ENCODE measurements at places on chromosomes 11 and 22.

- DNase-seq, result no peak
Observed at GRCh38 chr11:61542024-61542461, 33.5 kb downstream of the LRRC10B start.

DNA sequence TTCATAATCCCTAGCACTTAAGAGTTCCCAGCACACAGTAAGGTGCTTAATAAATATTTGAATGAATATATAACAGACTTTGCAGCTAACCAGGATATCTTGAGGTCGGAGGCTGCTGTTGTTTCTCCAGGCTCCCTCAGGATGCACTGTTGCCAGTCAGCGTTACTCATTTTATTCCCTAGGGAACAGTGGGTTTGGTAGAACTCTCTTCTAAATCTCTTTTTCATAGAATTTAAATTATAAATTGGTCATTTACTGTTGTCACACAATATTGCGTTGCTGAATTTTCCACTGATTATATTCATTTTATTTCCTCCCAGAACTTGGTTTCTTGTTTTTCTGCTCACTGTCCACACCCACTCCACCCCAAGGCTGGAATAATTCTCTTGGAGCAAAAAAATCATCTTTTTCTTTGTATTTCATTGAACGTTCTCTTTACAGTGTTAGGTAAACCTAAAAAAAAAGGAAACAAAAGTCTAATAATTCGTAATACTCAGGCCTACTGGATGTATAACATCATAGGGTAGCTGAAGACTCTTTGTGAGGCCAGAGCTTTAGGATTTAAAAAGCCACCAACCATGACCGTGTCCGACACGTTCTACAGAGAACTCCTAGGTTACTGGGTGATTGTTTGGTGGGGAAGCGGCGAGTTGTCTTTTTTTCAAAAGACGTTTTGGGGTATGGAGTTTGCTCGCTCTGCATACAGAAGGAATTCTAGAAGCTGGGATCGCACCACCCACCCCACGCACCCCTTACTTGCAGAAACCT lies 766 bp upstream of the CAPRIN1 start:
- no peak for DNase-seq

DNA sequence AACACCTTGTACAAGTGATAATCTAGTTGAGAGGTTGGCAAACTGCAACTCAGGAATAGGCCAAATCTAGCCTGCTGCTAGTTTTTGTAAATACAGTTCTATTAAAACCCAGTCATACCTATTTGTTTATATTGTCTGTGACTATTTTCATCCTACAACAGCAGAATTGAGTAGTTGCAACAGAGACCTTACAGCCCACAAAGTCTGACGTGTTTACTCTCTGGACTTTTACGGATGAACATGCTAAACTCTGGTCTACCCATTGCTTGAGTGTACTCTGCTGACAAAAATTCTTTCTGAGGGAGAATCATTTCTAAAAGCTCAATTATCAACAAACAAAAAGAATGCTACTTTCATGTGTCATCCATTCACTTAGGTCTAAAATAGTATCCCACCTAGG lies 287.0 kb downstream of the DYNC2H1 start:
- DNase-seq, result no peak

- no peak for DNase-seq
Observed at GRCh38 chr11:65525546-65526480, 930 bp downstream of the SCYL1 start.

GRCh38 chr22:48845356-48845936 lies 982.2 kb downstream of the BRD1 start:
- DNase-seq, result no peak

DNA sequence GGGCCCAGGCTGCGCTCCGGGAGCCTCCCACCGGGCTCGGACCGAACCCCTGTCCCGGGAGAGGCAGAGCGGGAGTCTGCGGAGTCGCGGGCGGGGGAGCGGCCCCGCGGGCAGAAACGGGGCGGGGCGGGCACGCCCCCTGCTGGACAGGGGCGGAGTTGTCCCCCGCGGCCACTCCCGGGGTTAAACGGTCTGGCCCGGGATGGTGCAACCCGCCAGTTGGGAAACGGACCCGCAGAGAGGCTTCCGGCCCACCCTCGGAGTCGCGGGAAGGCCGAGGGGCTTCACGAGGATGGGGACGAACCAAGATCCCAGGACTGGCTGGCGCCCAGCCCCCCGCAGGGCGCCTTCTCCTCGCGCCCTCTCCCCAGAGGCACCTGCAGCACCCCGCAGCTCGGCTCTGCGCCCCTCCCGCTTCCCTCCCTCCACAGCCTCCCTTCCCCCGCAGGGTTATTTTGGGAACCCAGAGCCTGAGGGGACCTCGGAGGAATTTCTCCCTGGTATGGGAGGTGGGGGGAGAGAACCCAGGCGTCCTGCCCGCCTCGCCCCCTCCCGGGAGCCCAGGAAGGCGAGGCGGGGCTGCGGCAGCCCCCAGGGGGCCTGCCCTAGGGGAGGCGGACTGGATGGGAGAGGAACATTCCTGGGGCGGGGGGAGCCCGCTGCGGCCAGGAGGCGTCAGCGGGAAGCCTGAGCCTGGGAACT lies 902 bp downstream of the RASGRP2 start:
- DNase-seq, result peak; percentile 65

GRCh38 chr11:22930816-22931594 lies 70.7 kb upstream of the CCDC179 start:
- no peak for DNase-seq

DNA sequence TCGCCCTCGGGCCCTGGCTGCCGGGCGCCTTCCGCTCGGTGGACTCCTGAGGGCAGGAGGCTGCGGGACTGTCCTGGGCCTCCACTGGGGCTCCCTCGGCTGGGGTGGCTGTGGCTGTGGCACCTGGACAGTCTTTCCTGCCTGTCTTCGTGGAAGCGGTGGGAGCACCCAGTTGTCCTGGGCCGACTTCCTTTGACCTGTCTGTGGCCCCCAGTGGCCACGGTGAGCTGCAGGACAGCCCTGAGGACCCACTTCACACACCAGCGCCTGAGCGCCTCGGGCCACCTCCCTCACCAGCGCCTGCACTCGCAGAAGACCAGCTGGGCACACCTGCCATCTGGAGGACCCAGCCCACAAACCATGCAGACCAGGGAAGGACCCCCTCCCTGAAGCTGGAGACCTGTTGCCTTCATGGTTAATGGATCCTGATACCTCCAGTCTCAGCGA lies 1.8 kb upstream of the EPS8L2 start:
- DNase-seq, result no peak

GRCh38 chr11:96760306-96760705 lies 370.5 kb downstream of the JRKL start:
- DNase-seq, result no peak

- no peak for DNase-seq
Observed at GRCh38 chr11:20771026-20771425, 101.6 kb downstream of the NELL1 start.
